Left ventricle myocardium inferior (tissue), 1 donor: ENCODE measurements at places on chromosomes 16 and 17.

DNA sequence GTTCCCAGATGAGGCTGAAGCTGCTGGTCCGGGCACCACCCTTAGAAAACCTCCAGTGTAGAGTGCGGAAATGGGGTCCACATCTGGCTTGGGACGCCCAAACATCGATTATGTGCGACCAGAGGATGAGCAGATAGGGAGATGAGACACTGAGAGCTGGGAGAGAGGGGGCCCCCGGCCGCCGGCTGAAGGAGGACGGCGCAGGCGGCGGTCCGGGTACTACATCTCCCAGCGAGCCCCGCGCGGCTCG is 182 bp upstream of the SPECC1 start:
- no peak for DNase-seq

GRCh38 chr16:86368261-86368660 is 142.1 kb upstream of the FOXF1 start:
- no peak for DNase-seq

GRCh38 chr16:89829630-89830437 is 1.6 kb downstream of the SPIRE2 start:
- no peak for DNase-seq

- no peak for DNase-seq
These were observed 203.9 kb downstream of the CEP112 start for GRCh38 chr17:65987988-65988387.

DNA sequence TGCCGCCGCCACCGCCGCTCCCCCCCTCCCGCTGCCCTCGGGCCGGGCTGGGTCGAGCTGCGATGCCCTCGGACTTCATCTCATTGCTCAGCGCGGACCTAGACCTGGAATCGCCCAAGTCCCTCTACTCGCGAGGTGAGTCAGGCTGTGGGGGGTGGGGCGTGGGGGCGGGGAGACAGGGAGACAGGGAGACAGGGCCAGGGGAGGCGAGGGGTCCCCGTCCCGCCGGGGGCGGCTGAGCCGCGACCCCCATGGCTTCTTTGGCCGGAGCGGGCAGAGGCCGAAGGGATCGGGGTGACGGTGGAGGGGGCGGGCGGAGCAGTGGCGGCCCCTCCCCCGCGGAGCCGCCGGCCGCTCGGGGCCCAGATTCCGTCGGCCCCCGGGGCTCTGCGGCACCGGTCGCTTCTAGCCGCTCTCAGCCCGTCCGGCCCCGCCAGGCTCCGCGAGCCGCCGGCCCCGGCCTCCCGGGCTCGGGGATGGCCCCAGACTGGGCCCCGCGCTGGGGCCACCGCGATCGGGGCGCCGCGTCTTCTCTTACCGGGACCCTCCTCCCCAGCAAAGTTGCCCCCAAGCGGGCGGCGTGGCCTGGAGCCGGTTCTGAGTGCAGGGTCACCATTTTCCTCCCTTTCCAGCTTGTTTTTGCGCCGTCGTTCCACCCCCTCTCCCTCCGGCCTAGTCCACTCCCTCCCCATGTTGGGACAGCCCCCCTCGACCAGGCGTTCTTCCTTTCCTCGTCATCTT is 644 bp downstream of the NFAT5 start:
- peak; percentile 64 for DNase-seq

GRCh38 chr17:82889496-82890338 is 49.9 kb upstream of the ZNF750 start:
- DNase-seq, result no peak

DNA sequence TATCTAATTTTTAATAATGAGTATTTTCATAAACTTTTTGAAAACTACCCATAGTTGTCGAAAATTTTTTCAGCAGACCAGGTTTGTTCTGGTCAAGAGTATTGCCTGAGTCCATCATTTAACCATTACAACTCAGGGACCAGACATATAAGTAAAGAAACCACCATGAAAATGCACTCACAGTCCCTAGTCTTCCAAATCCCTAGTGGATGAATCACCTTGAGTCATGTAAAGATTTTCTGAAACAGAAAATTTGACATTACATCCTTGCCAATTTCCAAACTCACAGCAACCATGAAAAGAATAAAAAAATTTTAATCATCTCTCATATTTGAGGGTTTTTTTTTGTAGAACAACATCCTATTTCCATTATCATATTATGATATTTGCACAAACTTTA is 1337.5 kb upstream of the CDH8 start:
- no peak for DNase-seq

- no peak for DNase-seq
These were observed 43.1 kb upstream of the MYH10 start for GRCh38 chr17:8673612-8674011.

DNA sequence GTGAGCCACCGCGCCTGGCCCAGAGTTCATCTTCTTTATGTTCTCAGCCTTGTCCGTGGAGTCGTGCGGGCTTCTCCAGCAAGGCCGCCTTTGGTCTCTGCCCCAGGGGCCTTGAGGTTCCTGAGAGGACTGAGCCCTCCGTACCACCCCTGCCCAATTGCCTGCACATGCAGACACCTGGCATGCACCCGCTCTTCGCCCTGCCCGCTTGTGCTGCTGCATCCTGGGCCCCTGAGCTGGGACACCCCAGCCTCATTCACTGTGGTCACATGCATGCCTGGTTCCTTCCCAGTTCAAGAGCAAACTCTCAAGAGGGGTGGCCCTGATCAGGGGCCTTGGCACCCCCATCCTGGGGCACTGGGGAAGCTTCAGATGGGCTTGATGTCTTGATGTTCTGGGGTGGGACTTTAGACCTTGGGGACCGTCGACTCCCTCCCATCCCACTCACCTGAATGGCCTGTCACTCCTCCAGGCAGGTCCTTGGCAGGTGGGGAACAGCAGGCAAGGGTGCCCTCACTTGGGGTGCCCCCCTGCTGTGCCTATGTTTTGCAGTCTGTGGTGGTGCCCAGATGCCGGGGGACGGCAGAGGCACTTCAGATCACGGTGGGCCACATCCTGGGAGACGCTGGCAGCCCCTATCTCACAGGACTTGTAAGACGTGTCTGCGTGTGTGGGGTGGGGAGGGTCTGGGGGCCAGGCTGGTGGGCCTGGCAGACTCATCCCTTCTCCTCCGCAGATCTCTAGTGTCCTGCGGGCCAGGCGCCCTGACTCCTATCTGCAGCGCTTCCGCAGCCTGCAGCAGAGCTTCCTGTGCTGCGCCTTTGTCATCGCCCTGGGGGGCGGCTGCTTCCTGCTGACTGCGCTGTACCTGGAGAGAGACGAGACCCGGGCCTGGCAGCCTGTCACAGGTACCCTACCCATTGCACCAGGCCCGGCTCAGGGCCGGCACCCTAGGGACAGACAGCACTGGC is 12.7 kb upstream of the SPNS2 start:
- DNase-seq, result no peak

DNA sequence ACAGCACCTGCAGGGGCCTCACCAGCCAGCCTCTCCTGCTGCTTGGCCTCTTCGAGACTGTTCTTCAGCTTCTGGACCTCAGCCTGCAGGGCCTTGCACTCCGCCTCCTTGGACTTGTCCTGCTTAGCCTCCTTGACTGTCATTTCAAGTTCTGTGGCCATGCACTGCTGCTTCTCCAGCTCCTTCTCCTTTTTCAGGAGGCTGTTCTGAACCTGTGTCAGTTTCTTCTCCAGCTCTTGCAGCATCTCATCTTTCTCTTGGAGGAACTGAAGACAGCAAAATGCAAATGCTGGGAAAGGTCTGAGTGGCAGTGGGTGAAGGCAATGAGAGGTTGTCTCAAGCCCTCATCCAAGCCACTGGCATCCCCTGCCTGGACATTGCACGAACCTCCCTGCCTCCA is 39.1 kb downstream of the DHX38 start:
- DNase-seq, result no peak

DNA sequence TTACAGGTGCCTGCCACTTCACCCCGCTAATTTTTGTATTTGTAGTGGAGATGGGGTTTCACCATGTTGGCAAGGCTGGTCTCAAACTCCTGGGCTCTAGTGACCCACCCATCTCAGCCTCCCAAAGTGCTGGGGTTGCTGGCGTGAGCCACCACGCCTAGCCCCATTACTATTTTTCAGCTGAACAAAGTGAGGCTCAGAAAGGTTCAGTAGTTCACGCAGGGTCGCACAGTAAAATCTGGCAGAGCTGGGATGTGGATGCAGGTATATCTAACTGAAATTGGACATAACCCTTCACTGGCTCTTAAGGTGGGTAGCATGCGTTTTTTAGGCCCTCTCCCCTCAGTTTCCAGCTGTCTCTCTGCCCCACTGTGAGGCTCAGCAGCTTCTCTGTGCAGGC is 7.2 kb downstream of the AQP8 start:
- DNase-seq, result no peak

DNA sequence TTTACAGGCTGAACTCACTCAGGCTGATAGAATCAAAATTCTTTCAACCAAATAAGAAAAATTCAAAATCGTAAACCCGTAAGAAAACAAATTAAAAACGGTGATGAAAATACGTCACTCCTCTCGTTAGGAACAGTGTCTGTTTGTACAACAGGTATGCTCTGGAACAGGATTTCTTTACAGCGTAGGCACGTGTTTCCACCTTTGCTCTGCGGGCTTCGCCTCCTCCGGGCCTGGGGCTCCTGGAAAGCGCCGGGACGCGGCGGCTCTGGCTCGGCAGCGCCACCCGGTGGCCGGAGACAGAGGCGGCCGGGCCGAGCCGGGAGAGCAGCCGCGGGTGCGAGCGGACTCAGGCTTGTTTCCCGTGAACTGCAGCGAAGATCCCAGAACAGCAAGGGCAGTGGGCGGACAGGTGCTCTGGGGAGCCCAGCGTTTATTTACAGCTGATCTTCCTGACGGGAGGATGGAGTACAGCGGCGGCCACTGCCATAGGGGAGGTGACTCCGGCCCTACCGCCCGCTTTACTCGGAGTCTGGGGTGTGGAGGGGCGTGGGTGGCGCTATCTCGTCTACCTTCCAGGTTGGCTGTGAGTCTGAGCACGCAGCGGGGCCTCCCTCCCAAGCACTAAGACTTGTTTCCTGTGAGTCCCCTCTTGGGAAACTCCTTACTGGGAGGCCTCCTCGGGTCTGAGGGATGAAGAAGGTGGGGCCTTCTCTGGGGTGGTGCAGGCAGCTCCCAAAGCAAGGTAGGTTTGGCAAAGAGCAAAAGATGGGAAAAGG is 40.5 kb upstream of the ATP2A3 start:
- DNase-seq, result peak; percentile 46

DNA sequence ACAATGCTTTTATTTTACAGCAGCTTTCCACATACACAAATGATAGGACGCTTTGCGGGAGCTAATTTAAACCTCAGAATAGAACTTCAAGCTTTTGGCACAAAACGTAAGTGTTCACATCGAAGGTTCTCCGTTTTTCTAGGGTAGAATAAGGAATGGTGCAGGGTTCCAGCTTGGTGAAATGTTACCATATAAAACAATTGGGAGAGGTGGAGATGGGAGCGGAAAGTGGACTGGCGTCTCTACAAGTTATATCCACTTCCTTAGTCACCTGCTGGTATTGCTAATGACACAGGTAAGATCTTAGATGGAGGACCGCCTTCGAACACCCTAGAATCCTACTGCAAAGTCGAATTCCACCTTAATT is 1.7 kb upstream of the NXN start:
- no peak for DNase-seq

DNA sequence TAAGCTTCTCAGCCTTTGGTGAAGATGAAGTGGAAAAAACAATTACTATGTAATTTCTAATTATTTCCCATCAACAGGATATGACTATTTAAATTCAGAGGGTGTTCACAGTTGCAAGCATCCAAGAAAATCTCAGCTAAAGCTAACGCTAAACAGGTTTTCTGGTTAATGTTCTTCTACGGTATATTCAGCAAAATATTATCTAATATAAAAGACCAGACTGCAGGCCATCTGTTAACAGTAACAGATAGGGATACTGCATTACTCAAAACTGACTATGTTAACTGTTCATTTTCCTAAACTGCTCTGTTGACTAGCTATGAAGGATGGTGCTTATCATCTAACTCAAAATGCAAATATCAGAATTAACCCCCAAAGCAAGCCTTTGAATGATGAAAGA is 32.8 kb downstream of the GLG1 start:
- DNase-seq, result no peak

- no peak for DNase-seq
These were observed 34.8 kb downstream of the C17orf67 start for GRCh38 chr17:56798916-56799315.

GRCh38 chr17:82775001-82775823 is 23.3 kb downstream of the TBCD start:
- DNase-seq, result peak; percentile 67

DNA sequence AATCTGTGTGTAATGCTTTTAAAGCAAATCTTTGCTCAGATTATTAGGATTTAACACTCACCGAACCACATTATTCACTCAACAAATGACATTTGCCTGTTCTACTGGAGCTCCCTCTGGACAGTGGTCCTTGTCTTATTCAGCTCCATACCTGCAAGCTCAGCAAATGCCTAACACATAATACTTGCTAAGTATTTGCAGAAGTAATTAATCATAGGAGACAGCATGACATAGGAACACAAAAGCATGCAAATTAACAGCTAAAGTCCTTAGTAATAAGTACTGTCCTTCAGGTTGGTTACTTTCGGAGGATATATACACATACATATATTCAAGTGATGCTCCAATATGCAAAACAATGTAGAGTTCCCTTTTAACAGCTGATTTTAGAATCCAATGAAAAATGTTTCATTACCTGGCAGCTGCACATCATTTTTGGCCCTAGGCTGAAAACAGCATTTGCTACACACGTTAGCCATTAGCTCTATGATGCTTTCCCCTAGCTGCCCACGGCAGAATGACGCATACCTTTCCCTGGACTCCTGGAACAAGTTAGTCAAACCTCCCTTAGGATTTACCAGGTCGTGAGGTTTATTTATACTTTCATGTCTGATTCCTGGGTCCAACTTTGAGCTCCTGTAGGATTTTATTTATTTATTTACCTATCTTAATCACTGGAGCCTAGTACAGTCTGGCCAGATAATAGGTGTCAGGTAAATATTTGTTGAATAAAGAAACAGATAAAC is 8.6 kb downstream of the BRD7 start:
- no peak for DNase-seq

DNA sequence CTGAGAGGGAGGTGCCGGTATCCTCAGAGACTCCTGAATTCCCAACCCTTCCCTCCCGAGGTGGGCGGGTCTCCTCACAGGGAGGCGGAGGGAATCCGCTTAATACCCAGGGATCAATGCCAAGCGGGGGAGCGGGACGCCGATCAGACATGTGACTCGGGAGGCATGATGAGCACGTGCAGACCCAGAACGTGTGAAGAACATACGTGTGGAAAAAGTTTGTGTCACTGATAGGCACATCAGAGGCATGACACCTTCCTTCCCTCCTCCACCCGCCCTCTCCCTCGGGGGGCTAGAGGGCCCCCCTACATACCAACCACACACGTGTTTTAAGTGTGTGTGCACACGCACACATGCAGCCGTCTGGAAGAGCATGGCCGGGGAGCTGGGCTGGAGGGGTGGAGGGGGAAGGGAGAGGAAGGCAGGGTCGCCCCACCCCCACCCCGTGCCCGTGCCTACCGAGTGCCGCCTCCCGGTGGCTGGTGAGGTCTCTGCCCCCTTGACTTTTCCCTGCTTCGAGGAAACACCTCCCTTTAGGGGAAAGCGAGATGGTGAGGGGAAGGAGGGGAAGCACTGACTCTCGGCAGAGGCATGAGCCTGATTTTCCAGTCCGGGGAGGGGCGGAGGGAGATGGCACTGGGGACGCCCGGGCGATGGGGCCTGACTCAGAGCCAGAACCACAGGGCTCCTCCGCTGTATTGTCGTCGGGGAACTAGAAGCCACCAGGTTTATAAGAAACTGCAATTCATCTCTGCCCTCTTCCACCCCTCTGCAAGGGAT is 12.1 kb upstream of the TBX21 start:
- no peak for DNase-seq

- DNase-seq, result no peak
These were observed 7.8 kb downstream of the NTN1 start for GRCh38 chr17:9028988-9029570.
